Posterior cingulate gyrus (tissue), 11 donors: ENCODE measurements at places on chromosomes 12 and 14.
A peak's percentile ranks its signal among the peaks of the same experiment; 100 is the strongest.

GRCh38 chr12:24797901-24798300, 151.0 kb downstream of the BCAT1 start:
- no peak for DNase-seq

GRCh38 chr14:38389681-38390080, 133.8 kb upstream of the CLEC14A start:
- no peak for DNase-seq

GRCh38 chr12:123657211-123657610, 13.7 kb upstream of the TCTN2 start:
- no peak for DNase-seq

GRCh38 chr12:122452701-122453285, 30.3 kb upstream of the CLIP1 start:
- DNase-seq, result no peak

DNA sequence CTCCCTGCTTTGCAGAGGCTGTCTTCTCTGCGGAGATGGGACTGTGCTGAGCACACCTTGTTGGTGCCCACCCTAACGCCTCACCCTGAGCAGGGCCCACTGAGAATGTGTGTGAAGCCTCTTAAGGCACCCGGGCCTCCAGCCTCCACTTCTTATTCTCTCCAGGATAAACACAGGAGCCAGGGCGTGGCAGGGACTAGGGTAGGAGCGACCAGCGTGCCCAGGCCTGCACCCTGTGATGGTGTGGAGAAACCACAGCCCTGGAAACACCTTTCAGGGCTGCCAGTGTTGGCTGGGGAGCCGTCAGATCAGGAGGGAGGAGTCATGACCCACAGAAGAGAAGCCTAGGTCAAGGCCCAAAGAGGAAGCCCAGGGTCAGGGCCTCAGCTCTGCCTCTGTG, 41.3 kb downstream of the VDR start:
- DNase-seq, result no peak

- DNase-seq, result no peak
Observed at GRCh38 chr12:19095756-19096480, 33.6 kb upstream of the PLEKHA5 start.

- no peak for DNase-seq
Observed at GRCh38 chr12:60014436-60014835, 418.6 kb downstream of the SLC16A7 start.

- DNase-seq, result no peak
Observed at GRCh38 chr12:56900583-56900982, 33.6 kb downstream of the SDR9C7 start.

GRCh38 chr12:10709808-10710207, 13.3 kb downstream of the YBX3 start:
- DNase-seq, result peak; percentile 71
